ENCODE measurements at places on chromosomes 4 and X. TPM values are rescaled to one million over a fixed set of nuclear protein-coding genes. Genes with fewer than 3 reads are reported as not detected.

The MAGED4 gene
- polyA plus RNA-seq = 56.6 TPM

- no peak for DNase-seq
Measured at GRCh38 chr4:157600583-157600982, 380.1 kb downstream of the GRIA2 start.

DNA sequence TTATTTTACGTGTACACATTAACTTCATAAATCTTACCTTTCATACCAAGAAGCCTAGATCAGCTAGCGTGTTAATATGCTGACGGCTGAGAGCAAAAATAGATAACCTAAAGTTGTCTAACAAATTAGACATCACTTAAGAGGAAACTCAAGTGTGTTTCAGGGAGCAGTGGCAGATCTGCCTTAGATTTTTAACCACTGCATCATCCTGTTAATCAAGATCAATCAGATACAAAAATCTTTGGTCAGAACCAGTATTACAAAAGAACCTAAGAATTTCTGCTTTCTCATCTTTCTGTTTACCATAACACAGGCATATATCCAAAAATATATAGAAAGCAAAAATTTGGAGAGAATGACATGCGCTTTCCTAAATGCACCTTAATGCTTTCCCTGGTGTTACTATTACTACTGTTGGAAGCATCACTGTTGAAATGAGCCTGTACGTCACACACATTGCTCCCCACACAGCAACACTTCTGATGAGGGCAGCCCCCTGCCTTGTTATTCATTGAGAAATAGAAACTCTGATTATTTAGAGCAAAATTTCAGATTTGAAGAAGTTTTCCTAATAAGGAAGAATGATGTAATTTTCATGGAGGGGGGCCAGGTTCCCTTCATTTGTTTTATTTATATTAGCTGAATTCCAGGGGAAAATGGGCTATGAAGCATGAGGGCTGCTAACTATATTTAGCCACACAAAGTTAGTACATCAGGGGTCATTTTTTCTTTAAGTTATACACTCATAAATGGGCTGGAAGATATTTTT lies 152.3 kb downstream of the CBR4 start:
- no peak for DNase-seq

GRCh38 chrX:117990438-117990837 lies 126.2 kb downstream of the KLHL13 start:
- no peak for DNase-seq
